Mesothelial cell of epicardium (in vitro differentiated cells): ENCODE measurements at places on chromosomes 3 and 15. TPM values are rescaled to one million over a fixed set of nuclear protein-coding genes. Genes with fewer than 3 reads are reported as not detected.

- no peak for DNase-seq
These were observed 31.4 kb upstream of the NOX5 start for GRCh38 chr15:68982976-68983563.

DNA sequence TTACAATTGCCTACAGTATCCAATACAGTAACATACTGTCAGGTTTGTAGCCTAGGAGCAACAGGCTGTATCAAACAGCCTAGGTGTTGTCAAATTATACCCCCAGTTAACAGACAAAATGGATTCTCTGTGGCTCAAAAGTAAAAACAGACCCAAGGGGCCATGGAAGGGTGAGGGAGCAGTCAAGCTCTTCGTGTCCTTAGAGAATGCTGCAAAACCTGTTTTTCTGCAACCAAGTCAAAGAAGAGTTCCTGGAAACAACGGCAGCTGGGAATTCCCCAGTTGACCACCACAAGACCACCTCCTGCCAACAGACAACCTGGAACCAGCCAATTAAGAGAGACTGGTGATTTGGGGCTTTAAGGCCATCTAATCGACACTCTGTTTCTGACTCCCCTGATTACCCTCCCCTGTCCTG is 11.1 kb upstream of the THUMPD3 start:
- no peak for DNase-seq

MUC4 gene
- total RNA-seq, result 0.73 to 1.4 TPM (median 0.96 TPM) in 3 replicates

GRCh38 chr3:31572236-31573004 is 39.7 kb downstream of the STT3B start:
- no peak for DNase-seq

DNA sequence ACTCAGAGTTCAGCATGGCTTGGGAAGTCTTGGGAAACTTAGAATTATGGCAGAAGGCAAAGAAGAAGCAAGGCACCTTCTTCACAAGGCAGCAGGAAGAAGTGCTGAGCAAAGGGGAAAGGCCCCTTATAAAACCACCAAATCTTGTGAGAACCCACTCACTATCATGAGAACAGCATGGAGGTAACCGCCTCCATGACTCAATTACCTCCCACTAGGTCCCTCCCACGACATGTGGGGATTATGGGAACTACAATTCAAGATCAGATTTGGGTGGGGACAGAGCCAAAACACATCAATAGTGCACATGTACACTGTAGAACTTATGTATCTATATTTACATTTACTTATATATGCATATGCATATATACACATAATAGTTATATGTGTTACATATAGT is 565.3 kb upstream of the NR2F2 start:
- no peak for DNase-seq

SPINK8 gene
- not detected in 3 replicates for total RNA-seq

GRCh38 chr3:110598847-110599490 is 472.6 kb upstream of the NECTIN3 start:
- no peak for DNase-seq

FBXW12 gene
- total RNA-seq, result 0.47 to 0.66 TPM (median 0.51 TPM) in 3 replicates

DNA sequence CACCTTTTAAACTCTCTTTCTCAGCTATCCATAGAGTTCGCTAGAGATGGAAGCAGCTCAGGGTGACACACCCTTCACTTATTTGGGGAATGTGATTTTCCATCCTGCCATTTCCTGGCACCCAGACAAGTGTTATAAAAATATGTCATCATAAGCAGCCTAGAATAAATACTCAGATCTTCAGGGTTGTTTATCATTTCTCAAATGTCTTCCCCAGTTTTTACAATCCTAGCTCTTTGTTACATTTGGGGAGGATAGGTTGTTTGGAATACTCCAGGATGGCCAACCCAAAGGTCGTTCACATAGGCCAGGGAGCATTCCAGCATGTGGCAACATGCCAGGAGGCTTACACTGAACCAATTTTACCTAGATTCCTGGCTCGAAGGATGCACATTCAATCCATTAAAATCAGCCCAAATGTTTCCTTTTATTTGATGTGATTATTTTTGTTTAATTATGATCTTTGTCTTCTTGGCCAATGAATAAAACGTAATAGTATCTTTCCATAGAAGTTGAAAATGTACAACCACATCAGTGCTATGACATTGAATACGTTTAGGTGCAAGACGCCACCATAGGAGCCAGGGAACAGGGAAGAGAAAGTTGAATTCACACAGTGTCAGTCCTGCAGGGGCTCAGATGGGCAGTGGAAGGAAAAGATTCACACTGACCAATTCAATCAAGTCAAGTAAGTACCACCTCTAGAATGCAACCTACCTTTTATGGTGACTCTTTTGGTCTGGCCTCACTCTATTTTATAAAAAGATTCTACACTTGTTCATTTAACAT is 537.7 kb upstream of the MDFIC2 start:
- no peak for DNase-seq

PKM gene
- total RNA-seq, result 424 to 453 TPM (median 452 TPM) in 3 replicates

CNTN3 gene
- 1.5 to 2.5 TPM (median 1.6 TPM) in 3 replicates for total RNA-seq

AQP9 gene
- total RNA-seq, result not detected in 3 replicates

DNA sequence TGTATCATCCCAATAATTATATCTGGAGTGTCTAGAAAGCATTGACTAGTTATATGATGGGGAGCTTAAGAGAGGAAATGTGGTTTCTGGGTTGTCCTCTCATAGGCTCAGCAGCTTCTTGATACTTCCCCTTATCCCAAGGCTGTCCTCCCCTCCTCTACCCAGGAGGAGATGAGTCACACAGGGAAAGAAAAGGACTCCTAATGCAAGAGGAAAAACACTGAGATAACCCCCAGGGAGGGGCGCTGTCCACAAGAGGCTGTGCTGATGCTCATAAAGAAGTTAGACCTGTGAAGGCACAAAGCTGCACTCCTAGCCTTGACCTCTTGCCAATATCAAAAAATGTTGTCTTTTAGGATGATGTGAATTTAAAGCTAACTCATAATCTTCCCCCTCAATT is 28.8 kb upstream of the GYG1 start:
- DNase-seq, result no peak

POLR2M gene
- total RNA-seq, result 108 to 110 TPM (median 109 TPM) in 3 replicates

- no peak for DNase-seq
These were observed 50.2 kb downstream of the CRYBG3 start for GRCh38 chr3:97871801-97872524.

- no peak for DNase-seq
These were observed 26.8 kb upstream of the LIMD1 start for GRCh38 chr3:45567730-45568172.

DNA sequence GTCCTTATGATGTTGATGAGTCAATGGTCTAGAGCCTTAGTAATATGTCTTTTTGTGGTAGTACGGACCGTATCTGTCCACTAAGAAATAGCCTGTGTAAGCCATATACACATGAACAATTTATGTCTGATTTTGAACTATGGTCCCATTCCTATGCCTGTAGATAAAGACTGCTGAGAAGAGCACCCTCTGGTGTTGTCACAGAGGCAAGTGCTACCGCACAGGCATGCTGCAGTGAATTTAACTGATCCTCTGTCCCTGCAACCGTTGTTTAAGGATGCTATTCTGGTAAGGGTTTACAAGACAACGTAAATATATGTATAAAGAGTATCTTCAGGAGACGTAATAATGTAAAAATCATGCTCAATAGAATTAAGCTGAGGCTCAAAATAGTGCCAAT is 170.7 kb downstream of the UBE3A start:
- no peak for DNase-seq

DNA sequence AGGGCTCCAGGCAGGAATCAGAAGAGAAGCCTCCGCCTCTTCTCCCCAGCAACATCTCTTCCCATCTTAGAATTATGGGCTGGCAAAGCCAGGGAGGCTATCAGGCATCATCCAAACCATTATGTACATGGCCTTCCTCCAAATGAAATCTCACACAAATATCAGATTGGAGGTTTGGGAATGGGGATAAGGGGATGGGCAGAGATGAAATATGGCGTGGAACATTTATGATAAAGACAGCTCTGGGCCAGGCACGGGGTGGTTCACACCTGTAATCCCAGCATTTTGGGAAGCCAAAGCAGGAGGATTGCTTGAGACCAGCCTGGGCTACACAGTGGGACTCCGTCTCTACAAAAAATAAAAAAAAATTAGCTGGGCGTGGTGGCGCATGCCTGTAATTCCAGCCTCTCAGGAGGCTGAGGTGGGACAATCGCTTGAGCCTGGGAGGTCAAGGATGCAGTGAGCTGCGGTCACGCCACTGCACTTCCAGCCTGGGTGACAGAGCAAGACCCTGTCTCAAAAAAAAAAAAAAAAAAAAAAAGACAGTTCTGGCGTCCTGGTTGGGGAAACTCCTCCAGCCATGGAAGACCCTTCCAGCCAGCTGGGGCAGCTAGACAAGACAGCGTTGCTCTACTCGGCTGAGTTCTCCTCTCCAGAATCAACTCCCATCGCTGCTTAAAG is 36.6 kb downstream of the CPN2 start:
- no peak for DNase-seq

ARL14 gene
- not detected in 3 replicates for total RNA-seq

GRCh38 chr3:153443961-153444360 is 281.9 kb downstream of the RAP2B start:
- DNase-seq, result no peak

SAMD7 gene
- not detected in 3 replicates for total RNA-seq

CCR8 gene
- not detected in 3 replicates for total RNA-seq

DNA sequence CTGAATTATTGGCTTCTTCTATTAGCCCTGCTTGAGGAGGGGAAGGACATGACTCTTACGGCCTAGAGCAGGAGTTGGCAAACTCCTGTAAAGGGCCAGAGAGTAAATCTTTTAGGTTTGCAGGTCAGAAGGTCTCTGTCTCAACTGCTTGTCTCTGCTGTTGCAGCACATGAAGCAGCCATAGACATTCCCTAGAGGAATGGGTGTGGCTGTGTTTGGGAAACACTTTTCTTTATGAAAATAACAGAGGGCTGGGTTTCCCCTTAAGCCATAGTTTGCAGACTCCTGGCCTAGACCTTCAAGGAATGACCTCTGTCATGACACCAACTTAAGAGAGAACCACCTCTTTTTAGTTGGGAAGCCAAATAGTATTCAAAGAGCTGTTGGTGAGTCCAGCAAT is 10.3 kb downstream of the TRAK1 start:
- no peak for DNase-seq

DNA sequence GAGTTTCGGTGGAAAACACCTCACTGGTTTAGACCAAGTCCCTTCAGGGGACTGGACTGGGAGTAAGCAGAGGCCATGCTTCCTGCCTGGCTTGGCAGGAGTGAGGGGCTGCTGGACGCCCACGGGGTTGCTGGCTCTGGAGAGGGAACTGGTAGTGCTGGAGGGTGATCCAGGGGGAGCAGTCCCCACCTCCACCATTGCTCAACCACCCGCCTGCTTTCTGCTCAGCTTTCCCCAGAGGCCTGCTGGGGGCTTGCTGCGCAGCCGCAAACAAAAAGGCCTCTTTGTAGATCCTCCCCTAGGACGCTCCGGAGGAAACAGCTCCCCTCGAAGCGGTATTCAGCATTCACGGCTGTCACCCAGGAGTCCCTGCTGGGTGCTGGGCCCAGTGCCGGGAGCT is 33.5 kb downstream of the EBLN2 start:
- no peak for DNase-seq

DNA sequence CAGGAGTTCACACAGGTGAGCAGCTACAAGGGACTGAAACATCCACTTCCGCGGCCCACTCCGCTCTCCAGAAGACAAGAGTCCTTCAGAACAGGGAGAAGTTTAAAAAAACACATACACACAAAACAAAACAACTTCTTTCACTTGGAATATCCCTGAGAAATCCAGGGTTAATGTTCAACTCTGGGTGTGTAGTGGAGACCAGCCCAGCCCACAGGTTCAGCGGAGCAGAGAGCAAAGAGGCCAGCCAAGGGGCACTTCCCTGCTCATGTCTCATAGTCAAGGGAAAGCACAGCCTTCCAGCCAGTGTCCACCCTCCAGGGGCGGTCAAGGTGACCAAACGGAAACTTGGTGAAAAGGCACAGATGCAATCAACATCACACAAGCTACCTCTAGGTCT is 41.6 kb downstream of the WNT5A start:
- no peak for DNase-seq

PARP15 gene
- 0.20 to 0.27 TPM (median 0.22 TPM) in 3 replicates for total RNA-seq

WDR93 gene
- total RNA-seq, result 0.34 to 0.54 TPM (median 0.40 TPM) in 3 replicates

- no peak for DNase-seq
These were observed 61.4 kb downstream of the TTC23 start for GRCh38 chr15:99187936-99188335.

TIMP4 gene
- total RNA-seq, result 0.16 to 0.45 TPM (median 0.18 TPM) in 3 replicates

ATP13A3 gene
- total RNA-seq, result 60.2 to 74.1 TPM (median 62.3 TPM) in 3 replicates

DIS3L gene
- total RNA-seq, result 34.7 to 39.2 TPM (median 36.4 TPM) in 3 replicates

DNA sequence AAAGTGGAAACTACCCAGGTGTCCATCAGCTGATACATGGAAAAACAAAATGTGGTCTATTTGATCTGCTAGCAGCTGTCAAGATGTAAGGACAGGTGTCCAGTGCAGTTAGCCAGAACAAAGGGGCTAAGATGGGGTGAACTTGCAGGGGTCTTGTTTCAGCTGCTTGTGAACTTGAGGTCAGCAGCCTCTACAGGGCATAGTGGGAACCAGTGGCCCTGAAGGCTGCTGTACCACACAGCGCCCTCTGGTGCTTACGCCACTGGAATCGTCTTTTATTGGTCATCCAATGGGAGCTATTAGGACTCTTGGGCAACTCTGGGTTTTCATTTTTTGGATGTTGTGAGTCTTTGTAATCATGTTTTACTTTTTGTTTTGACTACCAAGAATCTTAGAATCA is 62.2 kb upstream of the CTSH start:
- DNase-seq, result no peak

- DNase-seq, result no peak
These were observed 220.2 kb upstream of the COL8A1 start for GRCh38 chr3:99418209-99418635.

SLC28A1 gene
- 0.16 to 0.24 TPM (median 0.20 TPM) in 3 replicates for total RNA-seq

- no peak for DNase-seq
These were observed 43.0 kb downstream of the TP53BP1 start for GRCh38 chr15:43449981-43450380.

- no peak for DNase-seq
These were observed 1053.2 kb upstream of the GBE1 start for GRCh38 chr3:82814660-82815059.

DNA sequence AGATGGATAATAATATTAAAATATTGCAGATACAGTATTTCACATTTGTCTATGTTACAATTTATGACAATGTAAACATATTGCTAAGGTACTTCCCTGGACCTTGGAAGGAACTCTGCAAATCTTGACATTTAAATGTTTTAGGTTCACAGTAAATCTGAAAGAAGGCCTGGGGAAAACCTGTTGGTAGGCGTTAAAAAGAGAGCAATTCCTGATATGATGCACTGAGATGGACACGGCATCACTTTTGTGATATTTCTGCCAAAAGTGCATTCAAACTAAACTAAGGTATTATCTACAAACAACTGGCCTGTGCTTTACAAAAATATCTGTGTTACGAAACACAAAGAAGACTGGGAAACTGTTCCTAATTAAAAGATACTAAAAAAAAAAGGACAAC is 6.1 kb upstream of the TP63 start:
- no peak for DNase-seq

DNA sequence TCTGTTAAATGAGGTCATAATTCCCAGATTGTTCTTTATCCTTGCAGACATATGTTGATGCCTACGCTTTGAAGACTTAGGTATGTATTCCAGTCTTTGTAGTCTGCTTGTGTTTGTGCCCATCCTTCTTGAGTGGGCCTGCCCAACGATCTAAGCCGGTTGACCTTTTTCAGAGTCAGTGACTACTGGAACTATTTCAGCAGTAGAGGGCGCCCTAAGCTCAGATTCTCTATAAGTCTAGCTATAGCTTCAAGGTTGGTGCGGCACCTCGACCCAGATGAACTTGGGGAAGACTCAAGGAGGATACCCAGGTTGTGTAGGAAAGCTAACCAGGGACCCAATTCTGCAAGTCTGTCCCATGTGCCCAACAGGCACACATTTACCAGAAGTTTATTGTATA is 228.8 kb upstream of the PPP2R3A start:
- no peak for DNase-seq
